ENCODE measurements at places on chromosomes 2 and 18.

DNA sequence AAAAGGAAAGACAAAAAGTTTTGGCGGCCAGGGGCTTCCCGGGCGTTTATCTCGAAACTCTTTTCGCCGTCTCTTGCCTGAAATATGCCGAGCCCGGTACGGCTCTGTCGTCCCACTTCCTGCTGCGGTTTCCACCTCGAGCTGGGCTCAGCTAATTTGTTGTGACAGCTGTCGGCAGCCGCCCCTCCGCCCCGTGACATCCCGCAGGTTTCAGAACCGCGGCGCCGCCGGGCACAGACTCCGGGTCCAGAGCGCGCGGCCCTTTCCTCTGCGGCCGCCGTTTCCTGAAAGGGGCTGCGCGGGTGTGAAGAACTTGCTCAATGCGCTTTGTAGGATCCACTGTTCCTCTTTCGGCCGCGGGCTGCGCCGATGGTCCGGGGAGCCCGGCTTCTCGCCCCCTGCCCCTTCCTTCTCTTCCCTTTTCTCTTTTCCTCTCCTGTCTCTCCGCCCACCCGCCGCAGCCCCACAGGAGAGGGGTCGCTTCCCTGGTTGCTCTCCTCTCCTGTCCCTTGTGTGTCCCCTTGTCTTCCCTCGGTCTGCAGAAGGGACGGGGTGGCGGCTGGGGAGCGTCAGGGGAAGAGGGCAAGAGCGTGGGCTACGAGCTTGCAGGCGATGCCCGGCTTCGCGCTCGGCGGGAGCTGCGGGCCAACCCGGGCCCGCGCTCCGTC, 648 bp downstream of the ARID5A start:
- peak; percentile 81 for DNase-seq

DNA sequence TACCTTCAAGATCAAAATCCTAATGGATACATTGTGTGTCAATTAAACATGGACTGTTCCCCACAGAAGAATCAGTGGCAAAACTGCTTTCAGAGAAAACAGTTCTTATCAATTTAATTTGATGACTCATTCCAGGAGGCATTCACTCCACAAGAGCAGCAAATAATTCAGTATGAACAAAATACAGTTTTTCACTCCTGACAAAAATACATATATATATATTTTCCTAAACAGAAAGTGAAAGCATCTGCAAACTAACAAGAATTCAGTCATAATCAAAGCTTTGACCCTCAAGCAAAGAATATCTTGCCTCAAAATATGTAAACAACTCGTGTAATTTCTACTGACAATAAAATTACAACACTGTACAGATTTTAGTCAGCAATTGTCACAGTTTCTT, 685.1 kb upstream of the SLC8A1 start:
- DNase-seq = no peak

- DNase-seq = no peak
These were observed 80.9 kb upstream of the PKDCC start for GRCh38 chr2:41966920-41967319.

GRCh38 chr2:227595797-227596196, 2.9 kb upstream of the SCYGR2 start:
- DNase-seq = no peak

DNA sequence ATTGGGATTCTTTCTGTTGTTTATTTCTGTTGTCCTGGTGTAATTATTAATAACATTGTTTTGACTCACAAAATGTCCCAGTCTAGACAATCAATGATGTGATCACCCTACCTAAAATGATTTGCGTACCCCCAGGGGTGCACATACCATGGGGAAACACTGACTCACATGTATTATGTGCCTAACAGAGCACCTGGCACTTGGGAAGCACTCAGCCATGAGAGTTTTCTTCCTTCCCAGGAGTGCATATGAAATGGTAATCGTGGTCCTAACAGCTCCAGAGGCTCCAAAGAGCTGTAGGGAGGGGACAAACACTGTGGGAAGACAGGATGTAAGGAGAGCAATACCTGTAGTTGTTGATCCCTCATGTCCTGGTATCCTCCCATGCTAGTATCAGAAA, 187.8 kb upstream of the ERBB4 start:
- DNase-seq = no peak

DNA sequence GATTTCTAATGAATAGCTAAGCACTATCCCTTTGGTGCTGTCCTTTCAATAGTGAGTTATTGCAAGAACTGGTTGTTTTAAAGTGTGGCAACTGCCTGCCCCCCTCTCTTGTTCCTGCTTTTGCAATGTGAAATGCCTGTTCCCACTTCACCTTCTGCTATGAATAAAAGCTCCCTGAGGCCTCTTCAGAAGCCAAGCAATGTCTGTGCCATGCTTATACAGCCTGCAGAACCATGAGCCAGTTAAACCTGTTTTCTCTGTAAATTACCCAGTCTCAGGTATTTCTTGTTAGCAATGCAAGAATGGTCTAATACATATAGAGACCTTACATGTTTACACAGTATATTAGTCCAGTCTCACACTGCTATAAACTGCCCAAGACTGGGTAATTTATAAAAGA, 15.0 kb upstream of the METTL21A start:
- no peak for DNase-seq

GRCh38 chr2:62808554-62808953, 103.0 kb downstream of the EHBP1 start:
- no peak for DNase-seq

DNA sequence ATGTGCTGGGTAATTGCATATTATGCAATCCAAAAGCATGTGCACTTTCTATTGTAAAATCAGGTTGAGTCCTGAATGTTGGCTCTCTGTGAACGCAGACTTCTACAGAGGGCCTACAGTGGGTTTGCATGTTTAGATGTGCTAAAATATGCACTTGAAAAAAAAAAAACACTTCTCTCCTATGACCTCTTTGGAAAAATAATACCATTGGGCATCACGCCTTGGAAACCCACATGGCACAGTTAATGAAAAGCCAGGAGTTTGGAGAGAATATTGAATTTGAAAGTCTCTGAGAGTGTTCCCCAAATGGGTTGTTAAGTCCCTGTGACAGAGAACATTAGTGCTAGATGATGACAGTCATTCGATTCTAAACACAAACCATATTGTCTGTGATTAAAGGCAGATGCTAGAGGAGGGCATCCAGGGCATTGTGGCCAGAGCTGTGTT, 710.4 kb upstream of the PIK3C3 start:
- no peak for DNase-seq

- peak; percentile 41 for DNase-seq
These were observed 27.5 kb upstream of the GBX2 start for GRCh38 chr2:236195726-236196125.
